H1 (cell line): ENCODE measurements at places on chromosomes 5 and 9. TPM values are rescaled to one million over a fixed set of nuclear protein-coding genes. Genes with fewer than 3 reads are reported as not detected.

- no peak overlapping the region for H3K4me3 ChIP-seq
- DNase-seq = no peak
- no peaks in the 10 kb centered on the region for H3K27me3 ChIP-seq
Observed at GRCh38 chr9:87138128-87139040, 191.1 kb upstream of the GAS1 start.

WDR31 gene
- 0.28 and 0.40 TPM in 2 replicates for total RNA-seq

- no peak for DNase-seq
- H3K4me1 ChIP-seq = peaks cover 4% of the 10 kb centered on the region
- H3K4me3 ChIP-seq = no peak overlapping the region
- no peaks in the 10 kb centered on the region for H3K27me3 ChIP-seq
- no peak overlapping the region for H3K27ac ChIP-seq
Observed at GRCh38 chr5:107538331-107538730, 132.4 kb downstream of the EFNA5 start.

VCP gene
- 375 and 379 TPM in 2 replicates for total RNA-seq

DNA sequence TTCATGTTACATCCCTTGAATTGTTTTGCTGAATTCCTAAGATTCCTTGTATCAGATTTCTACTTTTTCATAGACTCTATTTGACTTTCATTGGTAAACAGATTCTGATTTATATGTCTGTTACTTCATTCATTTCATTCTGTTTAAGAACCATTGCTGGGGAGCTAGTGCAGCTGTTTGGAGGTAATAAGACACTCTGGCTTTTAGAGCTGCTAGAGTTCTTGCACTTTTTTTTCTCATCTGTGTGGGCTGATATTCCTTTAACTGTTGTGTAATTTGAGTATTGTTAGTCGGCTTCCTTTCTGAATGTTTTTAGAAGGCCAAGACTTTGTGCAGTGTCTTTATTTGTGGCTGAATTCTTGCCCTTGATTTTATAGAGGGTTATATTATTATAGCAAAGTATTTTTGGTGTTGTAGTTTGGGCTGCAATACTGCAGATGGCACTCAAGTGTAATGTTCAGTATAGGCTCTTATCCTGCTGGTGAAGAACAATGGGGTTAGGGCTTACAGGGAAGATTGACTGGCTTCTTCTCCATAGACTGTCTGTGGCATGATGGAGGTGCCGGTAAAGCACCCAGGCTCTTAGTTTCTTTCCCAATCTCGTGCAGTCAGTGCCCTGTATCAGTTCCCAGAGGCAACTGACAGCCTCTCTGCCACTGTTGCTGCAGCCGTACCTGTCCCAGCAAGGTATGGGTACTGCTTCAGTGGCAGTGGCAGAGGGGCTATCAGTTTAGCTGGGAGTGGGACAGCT lies 162.2 kb downstream of the OXCT1 start:
- H3K36me3 ChIP-seq = no peaks in the 10 kb centered on the region

SPATA31C1 gene
- 0.11 TPM in 1 of 2 replicates, not detected in the other for total RNA-seq

IER5L gene
- 1.0 and 1.2 TPM in 2 replicates for total RNA-seq

- H3K27me3 ChIP-seq = no peaks in the 10 kb centered on the region
- no peaks in the 10 kb centered on the region for H3K4me1 ChIP-seq
- no peak overlapping the region for H3K27ac ChIP-seq
- H3K36me3 ChIP-seq = no peaks in the 10 kb centered on the region
- H3K4me3 ChIP-seq = no peak overlapping the region
- DNase-seq = no peak
Observed at GRCh38 chr9:68714416-68715180, 9.6 kb downstream of the PIP5K1B start.

DNA sequence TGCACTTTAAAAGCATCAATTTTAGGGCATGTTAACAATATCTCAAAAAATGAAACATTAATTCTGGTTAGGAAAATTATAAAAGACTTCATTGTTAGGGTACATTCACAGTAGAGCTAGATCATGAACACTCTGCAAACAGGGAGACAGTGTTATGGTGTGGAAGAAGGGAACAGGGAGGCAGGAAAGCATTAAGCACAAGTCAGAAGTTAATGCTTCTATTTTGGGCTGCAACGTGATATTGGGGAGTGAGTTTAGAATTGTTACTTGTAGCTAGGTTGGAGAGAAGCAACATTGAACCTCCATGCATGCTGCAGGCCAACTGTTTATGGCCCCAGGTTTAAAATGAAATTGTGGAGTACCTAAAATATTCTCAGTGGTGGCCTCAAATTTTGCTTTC lies 278.1 kb upstream of the NMUR2 start:
- no peaks in the 10 kb centered on the region for H3K36me3 ChIP-seq
- H3K27ac ChIP-seq = no peak overlapping the region
- DNase-seq = no peak

GRCh38 chr5:5800801-5801761 lies 378.6 kb downstream of the ICE1 start:
- no peaks in the 10 kb centered on the region for H3K27me3 ChIP-seq
- DNase-seq = peak; percentile 11
- no peaks in the 10 kb centered on the region for H3K4me1 ChIP-seq
- no peak overlapping the region for H3K4me3 ChIP-seq
- H3K27ac ChIP-seq = no peak overlapping the region
- no peaks in the 10 kb centered on the region for H3K36me3 ChIP-seq

DNA sequence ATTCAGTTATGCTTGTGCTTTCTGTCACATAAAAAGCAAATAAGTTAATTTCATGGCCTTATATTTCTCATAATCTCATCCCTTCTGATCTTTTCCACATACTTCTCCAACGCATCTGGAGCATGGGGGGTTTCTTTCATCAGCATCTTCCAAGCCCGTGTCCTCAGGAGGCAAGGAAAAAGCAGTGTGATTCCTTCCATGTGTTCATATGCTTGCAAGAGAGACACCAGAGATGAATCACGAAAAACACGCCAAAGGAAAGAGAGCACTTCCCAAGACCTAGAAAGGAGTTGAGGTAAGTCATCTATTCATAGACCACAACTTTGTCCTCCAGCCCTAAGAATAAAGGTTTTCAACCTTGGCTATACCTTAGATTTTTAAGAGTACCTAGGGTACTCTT lies 26.0 kb upstream of the SVEP1 start:
- no peak overlapping the region for H3K27ac ChIP-seq
- H3K27me3 ChIP-seq = no peaks in the 10 kb centered on the region
- no peaks in the 10 kb centered on the region; the same call in 1 of the 2 replicates for H3K4me1 ChIP-seq
- H3K36me3 ChIP-seq = no peaks in the 10 kb centered on the region
- no peak overlapping the region for H3K4me3 ChIP-seq
